ENCODE measurements at places on chromosomes 5 and 9.

- DNase-seq = no peak
Observed at GRCh38 chr9:131851414-131851813, 111.5 kb upstream of the RAPGEF1 start.

DNA sequence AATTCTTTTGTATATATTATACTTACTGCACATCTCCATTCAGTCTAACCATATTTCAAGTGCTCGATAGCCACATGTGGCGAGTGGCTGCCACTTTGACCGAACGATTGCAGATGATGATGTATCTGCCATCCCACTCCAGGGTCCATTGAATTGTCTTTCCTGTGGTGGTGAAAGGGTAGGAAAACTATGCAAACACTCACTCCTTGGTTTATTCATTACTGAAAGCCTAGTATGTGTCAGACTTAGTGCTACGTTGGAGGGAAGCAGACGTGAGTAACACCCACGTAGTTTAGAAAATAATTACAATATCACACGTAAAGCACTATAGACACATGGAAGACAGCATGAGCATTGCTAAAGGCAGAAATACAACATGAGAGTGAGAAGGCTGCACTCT is 353.7 kb downstream of the CSNK1G3 start:
- no peak for DNase-seq

DNA sequence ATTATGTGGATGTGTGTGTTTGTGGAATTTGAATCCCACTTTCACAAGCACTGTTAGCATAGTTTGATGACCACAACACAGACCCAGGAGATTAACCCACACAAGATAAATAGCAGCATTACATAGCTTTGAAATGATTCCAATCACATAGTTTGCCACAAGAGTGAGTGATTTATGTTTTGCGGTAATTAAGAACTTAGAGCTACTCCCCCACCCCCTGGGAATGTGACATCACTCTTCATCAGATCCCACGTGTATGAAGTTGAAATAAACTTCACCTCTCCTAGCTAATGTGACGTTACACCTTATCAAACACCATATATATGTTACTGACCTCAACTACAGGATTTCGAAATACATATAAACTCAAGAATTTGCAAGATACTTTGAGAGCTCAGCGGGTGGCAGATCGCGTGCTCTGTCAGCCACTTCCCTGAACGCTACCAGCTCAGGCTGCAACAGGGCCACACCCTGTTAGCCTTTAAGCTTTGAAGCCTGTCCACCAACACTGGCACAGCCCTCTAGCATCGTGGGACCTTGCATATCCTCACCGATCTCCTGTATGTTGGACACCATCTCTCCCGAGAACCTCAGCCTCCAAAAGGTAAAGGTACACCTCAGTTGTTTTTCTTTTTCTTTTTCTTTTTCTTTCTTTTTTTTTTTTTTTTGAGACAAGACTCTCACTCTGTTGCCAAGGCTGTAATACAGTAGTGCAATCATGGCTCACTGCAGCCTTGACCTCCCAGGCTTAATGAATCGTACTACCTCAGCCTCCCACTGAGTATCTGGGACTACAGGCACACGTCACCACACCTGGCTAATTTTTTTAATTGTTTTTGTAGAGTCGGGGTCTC is 1.7 kb upstream of the AGTPBP1 start:
- DNase-seq = no peak

DNA sequence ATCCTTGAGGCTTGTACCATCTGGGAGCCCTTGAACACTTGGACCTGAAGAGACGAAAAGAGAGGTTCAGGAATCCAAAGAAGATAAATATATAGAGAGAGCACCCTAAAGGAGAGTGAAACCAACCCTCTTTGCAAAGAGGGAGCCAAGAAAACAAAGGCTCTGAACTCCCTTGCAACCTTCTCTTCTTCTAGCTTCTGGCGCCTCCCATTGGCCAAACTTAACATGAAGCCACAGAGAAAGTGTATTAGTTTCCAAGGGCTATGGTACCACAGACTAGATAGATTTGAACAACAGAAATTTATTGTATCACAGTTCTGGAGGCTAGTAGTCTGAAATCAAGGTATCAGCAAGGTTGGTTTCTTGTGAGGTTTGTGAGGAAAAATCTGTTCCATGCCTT is 175.1 kb downstream of the HCN1 start:
- no peak for DNase-seq

GRCh38 chr5:142368529-142368928 is 43.7 kb upstream of the SPRY4 start:
- no peak for DNase-seq

GRCh38 chr5:76469656-76470290 is 66.7 kb downstream of the IQGAP2 start:
- DNase-seq = no peak

- DNase-seq = no peak
Observed at GRCh38 chr5:113147101-113147508, 170.5 kb downstream of the DCP2 start.

- no peak for DNase-seq
Observed at GRCh38 chr5:150675069-150675468, 14.0 kb downstream of the MYOZ3 start.

- no peak for DNase-seq
Observed at GRCh38 chr5:43208658-43209057, 16.6 kb downstream of the NIM1K start.

GRCh38 chr9:17422994-17423680 is 155.7 kb upstream of the SH3GL2 start:
- DNase-seq = no peak

DNA sequence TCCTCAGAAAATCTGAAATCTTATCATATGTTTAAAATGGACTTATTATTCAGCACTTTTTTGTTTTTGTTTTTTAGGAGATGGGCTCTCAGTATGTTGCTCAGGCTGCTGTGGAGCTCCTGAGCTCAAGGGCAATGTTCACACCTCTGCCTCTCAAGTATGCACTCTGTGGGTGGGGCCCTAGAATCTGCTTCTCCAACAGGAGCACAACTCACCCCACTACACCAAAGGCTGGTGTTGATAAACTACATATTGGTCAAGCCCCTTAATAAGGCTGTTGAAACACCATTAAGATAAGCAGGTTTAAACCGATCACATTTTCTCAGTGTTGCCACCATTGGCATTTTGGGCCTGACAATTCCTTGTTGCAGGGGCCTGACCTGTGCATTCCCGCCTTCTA is 131.6 kb downstream of the FANCC start:
- no peak for DNase-seq

DNA sequence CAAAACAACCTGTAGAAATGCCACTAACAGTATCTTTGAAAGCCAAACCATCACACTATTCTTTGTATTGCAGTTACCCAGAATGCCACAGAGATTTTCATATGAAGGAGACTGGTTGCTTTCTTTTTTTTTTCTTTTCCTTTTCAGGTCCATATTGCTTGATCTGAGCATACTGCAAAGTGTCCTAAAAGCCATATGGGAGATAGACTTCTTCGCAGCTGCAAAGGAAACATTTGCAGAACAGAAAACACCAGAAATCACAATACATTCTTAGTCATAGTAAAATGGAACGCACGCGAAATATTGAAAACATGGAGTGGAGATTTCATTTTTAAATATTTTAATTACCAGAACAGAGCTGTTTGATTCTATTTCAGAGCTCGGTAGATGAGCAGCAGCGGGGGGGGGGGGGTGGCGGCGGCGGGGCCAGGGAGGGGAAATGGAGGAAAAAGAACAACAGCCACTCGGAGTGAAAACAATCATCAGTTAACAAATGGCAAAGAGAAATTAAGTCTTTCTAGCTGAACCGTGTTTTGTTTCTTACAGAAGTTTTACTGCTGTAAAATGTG is 284.1 kb downstream of the NFIB start:
- no peak for DNase-seq

GRCh38 chr5:8500426-8500825 is 631.5 kb downstream of the MTRR start:
- no peak for DNase-seq

GRCh38 chr5:111158105-111158744 is 66.0 kb upstream of the CAMK4 start:
- DNase-seq = peak; percentile 84

GRCh38 chr5:156103155-156103885 is 223.6 kb upstream of the SGCD start:
- DNase-seq = no peak

DNA sequence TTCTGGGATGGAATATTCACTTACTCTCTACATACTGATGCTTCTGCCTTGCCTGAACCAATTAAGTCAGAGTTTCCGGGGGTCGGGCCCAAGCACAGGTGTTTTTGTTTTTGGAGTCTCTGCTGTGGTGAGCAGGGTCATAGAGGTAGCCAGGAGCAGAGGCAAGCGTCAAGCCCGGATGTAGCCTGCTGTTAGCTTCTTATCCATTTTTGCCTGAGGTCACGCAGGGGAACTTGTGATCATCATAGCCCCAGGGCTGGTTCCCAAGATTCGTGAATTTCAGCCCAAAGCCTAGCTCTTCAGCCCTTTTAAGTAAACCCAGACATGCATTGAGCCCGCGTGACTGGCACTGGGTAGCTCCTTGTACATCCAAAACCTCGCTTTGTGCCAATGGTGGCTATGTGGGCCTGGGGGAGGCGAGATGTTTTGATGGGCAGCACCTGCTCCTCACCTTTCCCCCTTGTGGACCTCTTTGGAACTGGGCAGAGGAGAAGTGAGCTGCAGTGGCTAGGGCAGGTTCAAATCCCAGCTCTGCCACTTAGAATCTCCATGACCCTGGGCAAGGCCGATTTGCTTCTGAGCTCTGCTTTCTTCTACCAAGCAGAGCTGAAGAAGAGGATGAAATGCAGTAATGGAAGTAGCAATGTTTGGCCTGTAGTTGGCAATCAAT is 33.7 kb downstream of the FGF18 start:
- no peak for DNase-seq

DNA sequence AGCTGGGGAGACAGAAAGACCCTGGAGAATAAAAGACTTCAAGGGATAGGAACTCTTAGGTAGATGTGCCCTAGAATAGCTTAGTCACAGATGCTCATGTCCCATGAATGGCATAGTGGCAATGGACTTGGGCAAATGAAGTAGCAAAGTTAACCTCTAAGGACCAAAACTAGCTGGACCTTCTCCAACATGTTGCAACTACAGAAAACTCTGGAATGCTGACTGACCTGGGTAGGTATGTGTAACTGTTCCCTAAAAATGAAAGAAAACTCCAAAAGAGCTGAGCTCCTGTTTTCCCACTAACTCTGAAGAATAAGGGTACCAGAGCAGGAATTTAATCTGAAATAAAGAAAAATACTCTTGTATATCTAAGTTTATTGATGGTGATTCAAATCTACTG is 12.5 kb upstream of the LPAR1 start:
- no peak for DNase-seq

DNA sequence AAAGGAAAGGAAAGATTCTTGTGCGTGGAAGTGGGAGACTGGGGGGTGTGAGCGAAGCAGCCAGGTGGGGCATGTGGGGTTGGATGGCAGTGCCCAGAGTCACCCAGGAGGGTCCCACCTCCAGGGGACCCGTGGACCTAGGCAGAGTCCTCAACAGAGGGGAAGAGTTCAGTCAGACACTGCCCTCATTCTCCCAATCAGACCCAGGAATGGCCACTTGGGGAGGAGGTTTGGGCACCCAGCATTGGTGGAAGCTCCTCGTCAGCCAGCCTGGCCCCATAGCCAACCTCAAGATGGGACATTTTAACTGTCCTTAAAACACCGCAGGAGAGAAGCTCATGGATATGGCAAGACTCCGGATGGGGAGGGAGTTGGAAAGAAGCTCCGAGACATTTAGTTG is 21.9 kb upstream of the LAMC3 start:
- DNase-seq = no peak

DNA sequence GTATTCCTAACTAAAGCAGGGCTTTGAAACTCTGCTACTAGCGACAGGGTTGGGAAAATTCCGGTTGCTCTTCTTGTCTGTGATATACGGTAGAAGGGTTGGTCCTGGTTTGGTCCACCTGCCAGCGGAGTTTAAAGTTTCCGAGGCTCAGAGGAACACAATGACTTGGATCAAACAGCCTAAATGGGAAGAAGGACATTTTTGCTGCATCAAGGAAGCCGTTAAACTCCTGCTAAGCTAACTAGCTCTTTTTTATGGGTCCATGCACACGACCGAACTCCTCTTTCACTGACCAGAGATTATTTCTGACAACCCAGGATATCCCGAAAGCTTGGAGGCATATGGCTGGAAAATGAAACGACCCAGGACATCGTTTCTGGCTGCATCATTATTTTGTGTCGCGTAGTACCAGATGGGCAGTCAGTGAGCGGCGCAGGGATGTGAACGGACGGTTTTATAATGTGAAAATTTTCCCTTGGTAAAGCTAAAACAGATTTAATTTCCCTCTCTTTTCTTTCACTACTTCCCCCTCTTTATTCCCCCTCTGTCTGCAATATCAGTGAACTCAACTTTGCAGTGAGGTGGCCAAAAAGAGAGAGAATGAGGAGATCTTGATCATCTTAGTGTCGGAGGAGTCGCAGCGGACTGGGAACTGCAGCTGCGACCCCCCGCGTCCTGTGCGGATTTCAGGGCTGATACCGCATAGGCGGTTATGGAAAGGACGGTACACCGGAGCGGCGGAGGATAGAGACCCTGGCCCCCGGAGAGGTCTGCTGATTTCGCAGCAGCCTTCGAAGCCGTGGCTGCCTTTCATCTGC is at the start of gene LURAP1L:
LURAP1L (plus strand) TSS at position 160 of the 818 bp plus-strand sequence. CDS start 696 bp downstream, outside the sequence.
- DNase-seq = no peak

- no peak for DNase-seq
Observed at GRCh38 chr5:1701884-1702283, 97.8 kb downstream of the MRPL36 start.

DNA sequence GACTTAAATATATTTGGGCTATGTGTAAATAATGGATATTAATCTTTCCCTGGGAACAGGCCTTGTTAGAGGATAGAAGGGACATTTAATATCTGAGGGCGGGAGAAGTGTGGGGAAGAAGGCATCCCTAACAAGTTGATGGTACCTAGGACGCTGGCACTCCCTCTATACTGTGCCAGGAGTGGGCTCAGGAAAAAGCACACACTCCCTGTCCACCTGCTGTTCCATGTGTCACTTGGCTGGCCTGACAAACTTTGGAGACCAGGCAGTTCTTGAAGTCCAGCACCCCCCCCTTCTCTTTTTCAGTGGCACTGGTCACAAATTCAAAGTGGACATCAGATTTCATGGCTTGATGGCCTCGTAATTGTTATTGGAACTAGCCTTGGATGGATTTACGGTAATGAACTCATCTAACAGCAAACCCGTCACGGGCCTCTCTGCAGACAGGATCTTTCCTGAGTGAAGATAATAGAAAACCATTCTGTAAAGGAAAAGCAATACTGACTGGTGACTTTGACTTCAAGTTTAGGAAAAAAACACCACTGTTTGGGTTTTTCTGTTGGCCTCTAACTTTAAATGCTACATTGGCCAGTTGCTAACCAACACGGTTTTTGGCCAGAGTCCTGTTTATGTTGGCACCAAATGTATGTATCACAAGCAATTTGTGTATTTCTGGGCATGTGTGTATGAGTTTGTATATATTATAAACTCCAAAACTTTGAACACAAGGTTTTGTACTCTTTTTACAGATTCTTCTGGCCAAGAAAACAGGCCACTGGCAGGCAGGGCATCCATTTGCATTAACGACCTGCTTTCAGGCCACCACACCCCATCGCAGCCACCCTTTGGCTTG is 552.6 kb downstream of the CCDC171 start:
- DNase-seq = no peak

Data from activated CD8-positive, alpha-beta memory T cell treated with anti-CD3 and anti-CD28 coated beads, Interleukin-2, amount 50 U/mL, for 4 hours (primary cell).